ENCODE measurements at places on chromosomes 2 and 18.

GRCh38 chr2:28117104-28117596 lies 226.6 kb downstream of the BABAM2 start:
- no peak for DNase-seq

- DNase-seq = no peak
Observed at GRCh38 chr2:43152741-43153647, 73.4 kb downstream of the ZFP36L2 start.

DNA sequence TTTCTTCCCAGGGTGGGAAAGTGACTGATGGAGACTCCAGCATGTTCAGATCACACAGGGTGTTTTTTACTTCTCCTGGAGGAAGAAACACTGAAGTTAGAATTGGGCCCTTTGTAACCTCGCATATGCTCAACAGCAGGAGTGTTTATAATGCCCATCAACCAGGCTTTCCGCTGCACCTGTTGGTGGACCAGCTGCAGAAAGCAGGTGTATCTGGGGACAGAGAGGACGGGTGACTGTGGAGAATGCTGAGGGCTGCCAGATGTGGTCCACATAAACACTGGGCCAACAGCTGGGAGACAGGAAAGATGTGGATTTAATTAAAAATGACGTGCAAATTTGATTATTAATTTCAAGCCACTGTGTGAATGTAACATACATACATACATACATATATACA lies 335.5 kb upstream of the SPRED2 start:
- DNase-seq = no peak

GRCh38 chr18:67995769-67996168 lies 479.2 kb upstream of the DSEL start:
- no peak for DNase-seq

DNA sequence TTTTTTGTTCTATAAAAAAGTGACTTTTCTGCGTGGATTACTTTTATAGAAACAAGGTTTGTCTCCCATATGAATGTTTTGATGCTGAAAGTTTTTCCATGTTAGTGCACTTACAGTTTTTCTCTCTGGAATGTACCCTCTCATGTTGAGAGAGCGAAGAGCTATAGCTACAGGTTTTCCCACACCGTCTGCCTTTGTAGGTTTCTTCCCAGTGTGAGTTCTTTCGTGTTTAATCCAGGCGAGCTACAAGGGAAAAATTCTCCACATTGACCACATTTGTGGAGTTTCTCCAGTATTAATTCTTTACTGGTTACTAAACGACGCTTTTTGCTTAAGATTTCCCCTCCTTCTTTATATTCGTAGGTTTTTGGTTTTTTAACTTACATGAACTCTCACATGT lies 85.1 kb downstream of the ACSL3 start:
- no peak for DNase-seq

DNA sequence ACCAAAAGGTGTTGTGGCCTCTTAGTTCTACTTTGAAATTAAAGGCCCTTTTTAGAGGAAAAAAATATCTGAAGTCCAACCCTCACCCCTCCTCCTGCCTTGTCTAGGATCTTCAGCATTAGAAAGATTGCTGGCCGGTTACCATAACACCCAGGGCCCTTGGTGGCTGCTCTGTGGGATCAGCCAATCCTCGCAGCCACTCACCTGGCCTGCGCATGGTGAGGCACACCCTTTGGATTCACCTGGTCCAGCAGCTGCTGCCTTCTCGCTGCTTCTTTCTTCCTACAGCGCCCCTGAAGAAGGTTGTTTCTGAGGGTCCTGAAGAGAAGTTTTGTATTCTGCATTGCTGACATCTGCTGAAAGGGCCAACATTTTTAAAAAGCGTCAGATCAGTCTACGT lies 25.2 kb downstream of the DYTN start:
- no peak for DNase-seq

- DNase-seq = no peak
Observed at GRCh38 chr18:22223254-22223964, 54.0 kb downstream of the GATA6 start.

DNA sequence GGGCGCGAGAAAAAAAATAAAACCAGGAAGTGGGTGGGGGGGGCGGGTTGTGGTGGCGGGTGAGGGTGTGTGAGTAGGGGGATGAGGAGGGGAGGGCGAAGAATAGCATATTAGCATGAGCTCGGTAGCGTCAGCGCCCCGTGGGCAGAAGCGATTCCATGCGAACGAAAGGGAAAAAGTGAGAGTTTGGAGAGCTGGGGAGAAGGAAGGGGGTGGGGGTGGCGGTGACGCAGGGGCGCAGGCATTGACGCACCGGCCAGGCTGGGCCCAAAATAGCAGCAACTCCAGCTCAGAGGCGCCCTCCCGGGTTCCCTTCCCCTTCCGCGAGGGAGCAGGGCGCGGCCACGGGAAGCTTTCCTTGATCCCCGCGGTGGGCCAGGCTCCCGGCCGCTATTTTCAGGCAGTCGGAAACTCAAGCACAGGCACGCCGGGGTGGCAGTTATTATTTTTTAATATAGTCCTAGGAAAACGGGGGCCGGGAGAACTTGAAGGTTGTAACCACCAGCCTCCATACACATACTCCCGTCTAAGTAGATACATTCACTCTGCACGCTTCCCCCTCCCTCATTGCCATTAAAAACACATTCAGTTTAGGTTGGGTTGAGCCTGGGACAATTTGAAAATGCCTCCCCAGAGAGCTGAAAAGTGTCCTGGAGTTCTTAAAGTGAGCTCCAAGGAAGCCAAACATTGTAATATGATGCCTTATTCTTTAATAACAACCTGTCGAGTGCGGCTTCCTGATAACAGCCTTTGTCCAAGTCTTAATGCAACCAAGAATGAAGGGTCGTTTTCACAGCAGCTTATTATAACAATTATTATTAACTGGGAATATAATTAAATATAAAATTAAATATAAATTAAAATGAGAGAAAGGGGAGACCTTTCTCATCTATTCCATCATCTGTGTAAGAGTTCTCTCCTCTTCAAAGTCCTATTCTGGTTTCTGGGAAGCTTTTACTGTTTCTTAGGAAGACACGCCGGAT lies 2.3 kb upstream of the NR4A2 start:
- peak; percentile 50 for DNase-seq

DNA sequence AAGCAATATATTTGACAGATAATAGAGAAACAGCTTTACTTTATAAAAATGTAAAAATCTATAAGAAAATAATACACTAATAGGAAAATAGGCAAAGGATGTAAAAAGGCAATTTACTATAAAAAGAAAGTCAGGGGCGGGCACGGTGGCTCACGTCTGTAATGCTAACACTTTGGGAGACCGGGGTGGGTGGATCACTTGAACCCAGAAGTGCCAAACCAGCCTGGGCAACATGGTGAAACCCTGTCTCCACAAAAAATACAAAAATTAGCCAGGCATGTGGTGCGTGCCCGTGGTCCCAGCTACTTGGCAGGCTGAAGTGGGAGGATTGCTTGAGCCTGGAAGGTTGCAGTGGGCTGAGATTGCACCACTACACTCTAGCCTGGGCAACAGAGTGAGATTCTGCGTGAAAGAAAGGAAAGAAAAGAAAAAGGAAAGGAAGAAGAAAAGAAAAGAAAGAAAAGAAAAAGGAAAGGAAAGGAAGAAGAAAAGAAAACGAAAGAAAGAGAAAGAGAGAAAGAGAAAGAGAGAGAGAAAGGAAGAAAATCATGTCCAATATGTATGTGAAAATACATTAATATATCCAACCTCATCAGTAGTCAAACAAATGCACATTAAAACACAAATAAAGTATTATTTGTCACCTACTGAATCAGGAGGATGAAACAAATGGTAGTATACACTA lies 65.1 kb downstream of the ADD2 start:
- no peak for DNase-seq

- DNase-seq = no peak
Observed at GRCh38 chr18:24947521-24948305, 404.3 kb downstream of the ZNF521 start.

- no peak for DNase-seq
Observed at GRCh38 chr2:178295115-178295514, 100.8 kb downstream of the OSBPL6 start.

DNA sequence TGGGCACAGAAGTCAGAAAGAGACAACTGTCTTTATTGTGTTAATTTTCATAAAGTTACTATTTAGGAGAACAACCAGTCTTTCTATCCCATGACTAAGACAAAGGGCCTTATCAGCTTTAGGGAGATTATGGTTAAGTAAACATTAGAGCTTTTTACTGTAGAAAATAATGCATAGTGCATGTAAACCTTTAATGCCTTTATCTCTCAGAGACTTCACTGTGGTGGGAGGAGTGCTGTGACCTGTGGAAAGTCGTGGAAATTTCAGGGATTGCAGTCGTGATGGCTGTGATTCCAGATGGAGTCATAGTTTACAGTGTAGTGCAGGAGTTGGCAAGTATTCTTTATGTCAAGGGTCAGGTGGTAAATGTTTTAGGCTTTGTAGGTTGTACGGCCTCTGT lies 15.8 kb downstream of the ZNF236 start:
- DNase-seq = no peak

DNA sequence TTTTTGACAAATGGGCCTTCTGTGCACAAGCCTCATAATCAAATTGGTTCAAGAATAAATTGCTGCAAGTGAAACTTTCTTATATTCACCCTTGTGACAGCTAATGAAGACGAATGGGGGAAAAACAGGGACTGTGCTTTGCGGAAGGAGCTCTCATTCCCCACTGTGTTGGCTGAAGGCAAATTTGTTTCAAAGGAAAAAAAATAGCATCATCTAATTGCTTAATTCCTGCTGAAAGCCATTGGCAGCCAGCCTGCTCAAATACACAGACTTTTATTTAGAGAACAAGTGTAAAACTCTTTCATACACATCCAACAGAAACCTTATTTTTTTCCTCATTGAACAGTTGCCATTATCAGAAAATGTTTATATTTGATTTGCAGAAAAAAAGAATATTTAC lies 172.3 kb downstream of the ARL6IP6 start:
- no peak for DNase-seq

DNA sequence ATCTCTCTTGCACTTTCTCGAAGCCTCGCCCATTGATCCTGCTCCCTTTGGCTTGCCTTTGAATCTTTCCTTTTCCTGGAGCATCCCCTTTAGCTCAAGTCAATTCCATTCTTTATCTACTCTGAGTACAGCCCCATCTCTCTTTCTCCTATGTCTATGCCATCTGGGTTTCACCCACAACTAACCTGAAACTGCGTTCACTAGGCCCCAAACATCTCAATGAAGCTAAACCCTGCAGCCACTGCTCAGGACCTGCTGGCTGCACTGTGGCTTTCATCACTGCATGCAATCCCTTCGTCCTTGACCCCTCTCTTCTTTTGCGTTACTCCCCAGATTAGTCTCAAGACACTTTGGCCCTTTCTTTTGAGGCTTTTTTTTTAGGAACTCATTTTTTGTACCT lies 81.6 kb upstream of the CYRIA start:
- DNase-seq = no peak

GRCh38 chr2:290090-290722 lies 2.3 kb upstream of the ALKAL2 start:
- DNase-seq = no peak

DNA sequence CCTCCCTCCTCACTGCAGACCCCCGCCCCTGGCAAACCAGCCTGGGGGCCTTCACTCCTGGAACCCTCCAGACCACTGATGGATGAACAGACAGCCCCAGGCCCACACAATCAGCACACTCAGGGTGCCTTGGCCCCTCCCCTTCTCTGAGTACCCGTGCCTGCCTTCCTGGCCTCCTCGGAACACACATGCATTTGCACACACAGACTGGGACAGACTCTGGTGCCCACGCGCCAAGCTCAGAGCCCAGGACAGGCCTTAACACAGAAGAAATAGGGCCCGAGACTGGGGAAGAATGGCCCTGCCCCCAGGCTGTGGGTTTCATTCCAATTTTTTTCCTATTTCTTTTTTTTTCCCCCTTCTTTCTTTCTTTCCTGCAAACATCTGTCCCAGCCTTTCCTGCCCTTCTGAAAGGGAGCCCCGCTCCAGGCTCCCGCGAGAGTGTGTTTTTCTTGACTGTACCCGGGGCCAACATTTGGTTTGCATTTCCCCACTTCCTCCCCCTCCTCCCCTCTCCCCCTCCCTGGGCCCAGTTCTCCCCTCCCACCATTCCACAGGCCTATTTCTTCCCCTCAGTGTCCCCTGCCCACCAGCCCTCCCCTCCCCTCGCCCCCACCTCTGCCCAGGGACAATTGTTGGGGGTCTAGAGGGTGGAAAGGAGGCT lies 618 bp upstream of the TNS1 start:
- no peak for DNase-seq

- no peak for DNase-seq
Observed at GRCh38 chr2:215171151-215171550, 32.7 kb upstream of the ABCA12 start.
